ENCODE measurements at places on chromosomes 7 and 10. TPM values are rescaled to one million over a fixed set of nuclear protein-coding genes. Genes with fewer than 3 reads are reported as not detected.

The IL2RA gene
- 13.0 TPM for polyA plus RNA-seq

The CH25H gene
- 23.8 TPM for polyA plus RNA-seq

The GRM8 gene
- polyA plus RNA-seq, result 0.27 TPM

The ZSCAN25 gene
- 9.8 TPM for polyA plus RNA-seq

The ZNF467 gene
- polyA plus RNA-seq, result 8.8 TPM

The DCLRE1A gene
- 5.4 TPM for polyA plus RNA-seq

The PKD2L1 gene
- polyA plus RNA-seq, result 6.1 TPM

The PDE1C gene
- polyA plus RNA-seq, result 3.1 TPM

The HOXA6 gene
- polyA plus RNA-seq, result 0.09 TPM

The ATE1 gene
- polyA plus RNA-seq, result 12.0 TPM

The MOGAT3 gene
- 0.11 TPM for polyA plus RNA-seq

The SLC39A12 gene
- polyA plus RNA-seq, result 0.23 TPM

The PRLHR gene
- 0.02 TPM for polyA plus RNA-seq

The CDNF gene
- polyA plus RNA-seq, result 3.6 TPM

The EGR2 gene
- 12.1 TPM for polyA plus RNA-seq

The EXOSC1 gene
- polyA plus RNA-seq, result 53.0 TPM

The MARVELD1 gene
- 14.2 TPM for polyA plus RNA-seq

The GPR146 gene
- 12.6 TPM for polyA plus RNA-seq

The AGMO gene
- polyA plus RNA-seq, result 0.37 TPM
